ENCODE measurements at places on chromosomes 3 and 15.

GRCh38 chr15:49521802-49522201, 98.8 kb downstream of the FGF7 start:
- no peak for DNase-seq

DNA sequence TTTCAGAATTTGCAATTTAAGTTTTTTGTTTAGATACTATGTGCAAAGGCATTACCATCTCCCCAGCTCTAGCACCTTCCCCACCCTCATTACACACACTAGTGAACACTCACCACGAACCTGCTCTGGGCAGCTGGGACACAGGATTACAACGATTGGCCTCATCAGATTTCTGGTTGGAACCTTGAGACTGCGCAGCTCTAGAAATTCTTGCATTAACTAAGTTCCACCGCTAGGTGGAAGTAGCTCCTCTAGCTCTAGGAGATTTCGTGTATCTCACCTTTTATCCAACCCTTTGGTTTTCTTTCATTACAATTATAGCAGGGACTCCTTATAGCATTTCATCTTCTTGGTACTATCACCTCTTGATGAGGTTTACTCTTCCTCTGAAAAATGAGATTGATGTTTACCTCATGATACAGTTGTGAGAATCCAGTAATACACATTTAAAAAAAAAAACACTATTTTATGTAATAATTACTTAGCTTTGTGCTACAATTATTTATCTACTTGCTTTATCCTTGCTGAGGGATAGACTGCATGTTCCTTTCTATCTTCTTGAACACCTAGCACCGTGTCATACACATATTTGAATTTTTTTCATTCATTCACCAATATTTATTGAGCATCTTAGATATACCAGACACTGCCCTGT, 28.7 kb upstream of the PLOD2 start:
- DNase-seq: peak; percentile 27

- no peak for DNase-seq
Observed at GRCh38 chr15:58221591-58222241, 83.5 kb downstream of the AQP9 start.

DNA sequence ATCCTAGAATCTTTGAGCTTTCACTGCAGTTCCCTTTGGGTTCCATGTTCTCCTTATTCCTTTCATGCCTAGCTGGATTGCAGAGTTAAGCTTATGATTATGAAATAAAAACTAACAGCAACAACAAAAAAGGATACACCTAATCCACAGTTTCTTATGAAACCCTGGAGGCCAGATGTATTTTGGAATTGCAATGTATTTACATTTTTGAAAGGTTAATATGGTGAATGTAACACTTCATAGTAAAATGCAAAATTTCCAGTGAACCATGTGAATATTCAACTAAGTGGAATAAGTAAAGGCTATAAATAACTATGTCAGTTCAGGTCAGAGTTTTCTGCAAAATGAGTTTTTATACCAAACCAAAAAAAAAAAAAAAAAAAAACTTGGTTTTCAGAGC, 65.8 kb upstream of the FLNB start:
- DNase-seq: no peak

DNA sequence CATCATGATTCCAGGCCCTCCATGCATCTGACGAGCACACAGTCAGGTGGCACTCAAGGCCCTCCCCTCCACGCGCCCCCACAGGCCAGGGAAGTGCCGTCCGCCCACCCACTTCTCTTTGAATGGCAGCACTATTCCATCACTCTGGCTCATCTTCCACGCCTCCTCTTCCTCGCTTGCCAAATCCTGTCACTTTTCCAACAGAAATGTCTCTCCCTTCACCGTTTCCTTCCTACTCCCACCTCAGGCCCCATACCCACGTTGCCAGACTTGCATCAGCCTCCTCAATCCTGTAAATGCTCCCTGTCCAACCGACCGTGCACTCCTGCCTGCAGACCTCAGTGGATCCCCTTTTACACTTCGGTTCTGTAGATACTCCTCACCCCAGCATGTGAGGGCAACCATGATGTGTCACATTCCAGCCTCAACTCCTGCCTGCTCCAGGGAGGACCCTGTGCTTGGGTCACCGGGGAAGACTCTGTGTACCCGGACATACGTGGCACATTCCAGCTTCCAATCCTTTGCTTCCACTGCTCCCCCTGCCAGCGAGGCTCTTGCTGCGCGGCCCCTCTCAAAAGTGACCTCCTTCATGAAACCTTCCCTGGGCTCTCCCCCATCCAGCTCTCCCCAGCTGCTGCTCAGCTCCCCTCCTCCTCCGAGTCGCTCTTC, 29.6 kb downstream of the ADCY5 start:
- DNase-seq: no peak

DNA sequence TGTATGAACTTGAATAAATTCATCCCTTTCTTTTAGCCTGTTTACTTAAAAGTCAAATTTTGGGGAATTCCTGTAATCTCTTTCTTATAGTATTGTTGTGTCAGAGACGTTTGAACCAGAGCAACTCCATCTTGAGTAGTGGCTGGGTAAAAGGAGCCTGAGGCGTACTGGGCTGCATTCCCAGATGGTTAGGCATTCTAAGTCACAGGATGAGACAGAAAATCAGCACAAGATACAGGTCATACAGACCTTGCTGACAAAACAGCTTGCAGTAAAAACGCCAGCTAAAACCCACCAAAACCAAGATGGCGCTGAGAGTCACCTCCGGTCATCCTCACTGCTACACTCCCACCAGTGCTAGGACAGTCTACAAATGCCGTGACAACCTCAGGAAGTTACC, 94.5 kb downstream of the P3H2 start:
- DNase-seq: no peak

- DNase-seq: no peak
Observed at GRCh38 chr3:49665822-49666519, 8.2 kb upstream of the APEH start.

GRCh38 chr3:115692887-115693524, 69.7 kb downstream of the GAP43 start:
- peak; percentile 73 for DNase-seq

GRCh38 chr3:187041362-187042307, 97.7 kb downstream of the RPL39L start:
- DNase-seq: peak; percentile 86

DNA sequence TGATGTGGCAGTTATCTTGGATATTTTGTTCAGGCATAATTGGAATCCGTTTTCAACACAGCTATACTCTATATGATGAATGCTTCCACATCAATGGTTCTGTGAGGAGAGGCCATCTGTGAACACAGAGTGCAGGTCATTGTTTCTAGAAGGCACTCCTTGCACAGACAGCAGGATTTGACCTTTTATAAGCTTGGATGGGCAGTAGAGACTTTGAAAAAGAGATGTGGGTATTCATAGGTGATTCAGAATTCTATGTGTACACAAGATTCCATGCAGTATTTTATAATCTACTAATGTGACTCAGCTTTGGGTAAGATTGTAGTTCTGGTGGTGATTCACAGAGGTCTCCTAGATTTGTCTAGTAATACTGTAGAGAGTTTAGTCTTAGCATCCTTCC, 12.5 kb downstream of the ARPP21 start:
- DNase-seq: no peak

DNA sequence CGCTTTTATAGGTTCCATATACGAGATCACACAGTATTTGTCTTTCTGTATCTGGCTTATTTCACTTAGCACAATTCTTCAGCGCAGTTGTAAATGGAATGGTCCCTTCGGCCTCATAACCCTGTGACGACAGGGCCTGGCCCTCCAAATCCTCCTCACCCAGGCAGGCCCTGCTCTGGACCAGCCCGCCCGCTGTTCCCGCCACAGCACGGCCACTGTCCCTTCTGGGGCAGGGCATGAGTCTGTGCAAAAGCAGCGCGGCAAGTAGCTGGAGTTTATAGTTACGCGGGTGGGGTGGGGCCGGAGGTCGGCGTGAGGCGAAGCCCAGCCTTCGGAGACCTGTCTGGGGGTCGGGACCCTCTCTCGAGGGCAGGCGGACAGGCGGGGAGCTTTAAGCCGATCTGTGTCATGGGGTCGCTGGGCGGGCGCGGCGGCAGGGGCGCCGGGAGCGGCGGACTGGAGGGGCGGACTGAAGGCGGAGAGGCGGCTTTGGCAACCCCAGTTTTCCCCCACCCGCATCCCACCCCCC, 543 bp downstream of the ARPIN start:
- DNase-seq: no peak
